ENCODE measurements at places on chromosomes 4 and X.

DNA sequence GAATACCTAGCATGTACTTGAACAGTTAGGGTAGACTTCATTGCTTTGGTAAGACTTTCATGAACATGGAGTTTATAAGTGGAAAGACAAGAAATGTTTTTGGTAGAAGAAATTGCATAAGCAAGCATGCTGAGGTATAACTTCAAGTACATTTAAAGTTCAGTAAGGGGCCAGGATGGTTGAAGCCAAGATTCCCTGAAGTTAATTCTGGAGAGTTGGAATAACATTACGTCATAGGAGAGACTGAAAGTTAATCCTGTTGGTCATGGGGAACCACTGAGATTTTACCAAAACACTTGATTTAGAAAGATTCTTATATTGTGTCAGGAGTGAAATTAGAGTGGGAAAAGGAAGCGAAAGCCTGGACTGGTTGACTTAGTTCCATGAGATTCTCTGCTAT is 767.5 kb upstream of the MAGEB2 start:
- no peak for DNase-seq

- no peak for DNase-seq
Observed at GRCh38 chr4:23163647-23164436, 471.1 kb downstream of the GBA3 start.

DNA sequence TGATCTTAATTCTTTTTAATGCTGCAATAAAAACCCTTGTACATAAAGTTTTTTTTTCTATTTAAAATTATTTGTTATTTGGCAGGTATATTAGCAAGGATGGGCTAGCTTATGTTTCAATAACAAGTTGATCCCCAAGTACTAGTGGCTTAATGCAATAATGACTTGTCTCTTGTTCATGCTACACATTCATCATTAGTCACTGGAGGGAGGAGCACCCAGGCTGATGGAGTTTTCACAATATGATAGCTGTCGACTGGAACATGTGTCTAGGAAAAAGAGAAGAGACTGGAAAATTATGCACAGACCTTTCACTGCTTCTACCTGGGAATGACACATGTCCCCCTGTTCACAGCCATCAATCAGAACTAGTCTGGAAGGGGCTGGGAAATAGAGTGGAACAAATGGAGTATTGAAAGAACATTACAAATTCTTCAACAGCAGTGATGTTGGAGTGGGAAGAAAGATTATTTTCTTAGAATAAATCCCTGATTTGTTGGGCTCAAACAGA is 387.9 kb upstream of the RPS6KA3 start:
- DNase-seq: no peak

DNA sequence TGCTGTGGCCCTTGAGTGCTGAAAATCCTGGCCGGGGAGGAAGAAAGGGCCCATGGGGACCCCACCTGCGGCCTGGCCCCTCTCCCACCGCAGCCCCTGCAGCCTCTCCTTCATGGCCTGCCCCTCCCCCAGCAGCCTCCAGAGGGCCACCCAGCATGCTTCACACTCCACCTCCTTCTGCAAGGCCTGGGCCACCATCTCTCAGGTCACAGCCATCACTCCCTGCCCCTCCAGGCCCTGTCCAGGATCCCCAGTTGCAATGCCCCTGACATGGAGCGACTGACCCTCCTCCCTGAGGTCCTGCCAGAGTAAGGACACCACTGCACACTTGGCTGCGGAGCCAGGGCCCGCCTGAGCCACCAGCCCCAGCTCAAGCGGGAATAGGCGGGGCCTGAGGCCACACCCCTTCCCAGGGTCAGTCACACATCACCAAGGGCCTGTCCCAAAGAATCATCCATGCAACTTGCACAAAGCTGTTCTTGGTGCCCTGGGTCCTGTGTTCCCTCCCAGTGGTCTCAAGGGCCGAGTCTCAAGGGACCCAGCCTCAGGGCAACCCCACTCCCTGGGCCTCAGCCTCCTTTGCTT is 32.9 kb downstream of the CCNQ start:
- no peak for DNase-seq

DNA sequence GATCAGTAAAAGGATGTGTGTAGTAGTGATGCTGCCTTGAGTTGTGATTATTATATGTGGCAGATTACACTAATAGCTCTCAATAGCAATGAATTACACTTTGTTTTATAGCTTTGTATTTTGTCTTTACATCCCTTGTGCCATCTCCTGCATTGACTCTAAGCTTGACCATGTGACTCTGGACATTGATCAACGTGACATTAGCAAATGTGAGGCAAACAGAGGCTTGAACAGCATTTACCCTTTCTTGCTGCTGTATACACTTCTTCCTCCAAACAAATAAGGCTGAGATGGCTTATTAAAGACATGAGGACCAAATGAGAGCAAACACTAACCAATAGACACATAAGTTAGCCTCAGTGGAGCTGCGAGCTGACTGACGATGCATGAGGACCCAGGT is 63.5 kb downstream of the MAD2L1 start:
- DNase-seq: no peak

- DNase-seq: no peak
Observed at GRCh38 chrX:129739578-129739977, 799 bp downstream of the XPNPEP2 start.

DNA sequence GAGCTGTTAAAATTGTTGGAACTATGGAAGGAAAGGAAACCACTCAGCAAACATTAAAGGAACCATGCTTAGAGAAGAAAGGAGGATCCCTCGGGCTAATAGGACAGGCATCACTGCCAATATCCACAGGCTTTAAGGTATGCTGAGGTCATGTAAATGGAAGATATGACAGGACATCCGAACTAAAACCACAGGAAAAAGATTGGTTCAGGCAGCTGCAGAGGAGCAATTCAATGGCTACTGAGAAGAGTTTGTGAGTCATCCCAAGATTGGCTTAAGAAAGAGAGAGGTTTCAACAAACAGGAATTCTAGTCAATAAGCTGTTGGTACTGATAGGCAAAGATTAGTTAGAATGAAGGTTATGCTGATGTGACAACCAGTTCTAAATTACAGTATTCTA is 106.4 kb upstream of the FAM241A start:
- DNase-seq: no peak

- DNase-seq: no peak
Observed at GRCh38 chr4:134848681-134849080, 647.1 kb upstream of the PABPC4L start.

- DNase-seq: no peak
Observed at GRCh38 chrX:150767475-150768131, 74.4 kb downstream of the MTMR1 start.

DNA sequence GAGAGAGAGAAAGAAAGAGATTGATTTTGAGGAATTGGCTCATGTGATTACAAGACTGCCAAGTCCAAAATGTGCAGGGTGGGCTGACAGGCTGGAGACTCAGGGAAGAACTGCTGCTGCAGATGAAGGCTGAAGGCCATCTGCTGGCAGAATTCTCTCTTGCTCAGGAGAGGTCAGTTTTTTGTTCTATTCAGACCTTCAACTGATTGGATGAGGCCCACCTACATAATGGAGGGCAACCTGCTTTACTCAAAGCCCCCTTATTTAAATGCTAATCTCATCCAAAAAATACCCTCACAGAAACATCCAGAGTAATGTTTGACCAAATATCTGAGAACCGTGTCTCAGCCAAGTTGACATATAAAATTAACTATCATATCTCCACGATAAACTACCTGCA is 38.2 kb upstream of the MAMLD1 start:
- no peak for DNase-seq

DNA sequence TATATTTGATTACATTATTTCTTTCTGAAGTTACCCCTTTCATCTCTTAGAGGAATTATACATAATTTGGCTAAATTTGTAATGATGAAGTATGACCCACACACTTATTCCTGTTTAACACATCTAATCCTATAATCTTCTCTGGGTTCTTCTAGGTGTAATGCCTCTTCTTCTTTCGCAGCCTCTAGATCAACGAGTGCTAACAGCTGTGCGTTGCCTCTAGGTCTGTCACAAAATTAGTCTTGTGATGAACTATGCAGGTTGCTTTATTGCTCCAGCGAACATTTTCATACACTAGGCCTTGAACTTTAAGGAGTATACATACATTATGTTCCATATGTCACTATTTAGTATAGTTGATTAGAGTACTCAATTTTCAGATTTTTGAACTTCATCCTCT is 89.9 kb downstream of the TTC29 start:
- DNase-seq: no peak

Measured in caudate nucleus (tissue), 63 donors.